Foreskin melanocyte (primary cell): ENCODE measurements at places on chromosomes 7 and 10.

GRCh38 chr7:158065340-158065739 is 522.3 kb downstream of the PTPRN2 start:
- DNase-seq, result no peak

- peak; percentile 49 for DNase-seq
Measured at GRCh38 chr7:134724606-134725005, 54.8 kb upstream of the CALD1 start.

GRCh38 chr10:131049016-131049415 is 262.5 kb downstream of the TCERG1L start:
- no peak for DNase-seq

- DNase-seq, result no peak
Measured at GRCh38 chr10:59265141-59265540, 88.7 kb downstream of the PHYHIPL start.

DNA sequence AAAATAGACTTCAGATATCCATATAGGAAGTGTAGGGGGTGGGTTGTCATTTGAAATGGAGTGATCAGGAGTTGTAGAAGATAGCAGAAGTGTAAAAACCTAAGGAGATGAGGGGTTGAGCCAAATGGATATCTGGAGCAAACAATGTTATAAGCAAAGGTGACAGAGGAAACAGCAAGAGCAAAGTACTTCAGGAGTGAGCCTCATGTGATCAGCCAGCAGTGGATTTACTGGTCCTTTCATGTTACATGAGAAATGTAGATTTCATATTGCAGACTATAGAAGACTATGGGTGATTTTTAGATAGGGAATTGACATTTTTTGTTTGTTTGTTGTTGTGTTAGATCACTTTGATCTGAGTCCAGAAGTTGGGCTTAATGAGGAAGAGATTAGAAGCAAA is 47.7 kb downstream of the GNAT3 start:
- no peak for DNase-seq

- DNase-seq, result peak; percentile 34
Measured at GRCh38 chr10:11225935-11226334, 208.3 kb downstream of the CELF2 start.

- no peak for DNase-seq
Measured at GRCh38 chr10:67670401-67670800, 25.6 kb downstream of the CTNNA3 start.

DNA sequence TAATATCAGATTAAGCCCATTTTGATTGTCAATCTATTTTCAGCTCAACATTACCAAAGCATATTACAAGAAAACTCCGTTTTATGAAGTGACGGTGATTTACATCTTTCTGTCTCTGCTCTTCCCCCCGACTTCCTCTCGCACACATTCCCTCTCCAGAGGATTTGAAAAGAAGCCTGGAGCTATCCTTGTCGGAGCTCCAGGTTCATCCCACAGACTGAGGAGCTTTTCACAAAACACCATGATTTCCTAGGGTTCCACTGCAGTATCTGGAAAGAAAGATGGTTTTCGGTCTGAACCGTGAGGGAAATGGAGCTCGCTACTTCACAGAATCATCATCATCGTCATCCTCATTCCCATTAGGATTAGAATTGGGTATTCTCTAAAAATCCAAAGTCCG is 655.5 kb upstream of the MGMT start:
- no peak for DNase-seq

- DNase-seq, result no peak
Measured at GRCh38 chr10:79266084-79266483, 81.2 kb upstream of the PPIF start.

- DNase-seq, result no peak
Measured at GRCh38 chr10:74786126-74786525, 40.3 kb upstream of the KAT6B start.

GRCh38 chr7:158541346-158542010 is 46.1 kb downstream of the PTPRN2 start:
- DNase-seq, result no peak

- DNase-seq, result no peak
Measured at GRCh38 chr10:26743091-26743490, 45.6 kb downstream of the PDSS1 start.

DNA sequence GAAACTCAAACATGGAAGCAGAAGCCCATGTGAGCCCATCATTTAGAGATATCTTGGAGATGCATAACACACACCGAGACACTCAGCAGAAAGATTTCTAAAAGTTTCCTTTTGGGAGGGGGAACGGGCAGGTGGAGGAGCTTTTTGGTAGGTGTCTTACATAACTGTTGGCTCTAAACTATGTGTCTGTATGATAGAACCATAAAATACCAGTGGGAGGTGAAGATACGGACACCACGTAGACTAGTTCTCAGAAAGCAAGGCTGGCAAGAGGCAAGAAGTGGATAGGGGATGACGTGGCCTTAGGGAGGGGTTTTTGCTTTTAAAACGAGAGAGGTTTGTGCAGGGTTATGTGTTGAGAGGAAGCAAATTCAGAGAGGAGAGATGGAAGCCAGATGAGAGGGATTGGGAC is 36.5 kb downstream of the IL15RA start:
- DNase-seq, result no peak

- DNase-seq, result peak; percentile 16
Measured at GRCh38 chr10:117860823-117861222, 185.9 kb downstream of the RAB11FIP2 start.

DNA sequence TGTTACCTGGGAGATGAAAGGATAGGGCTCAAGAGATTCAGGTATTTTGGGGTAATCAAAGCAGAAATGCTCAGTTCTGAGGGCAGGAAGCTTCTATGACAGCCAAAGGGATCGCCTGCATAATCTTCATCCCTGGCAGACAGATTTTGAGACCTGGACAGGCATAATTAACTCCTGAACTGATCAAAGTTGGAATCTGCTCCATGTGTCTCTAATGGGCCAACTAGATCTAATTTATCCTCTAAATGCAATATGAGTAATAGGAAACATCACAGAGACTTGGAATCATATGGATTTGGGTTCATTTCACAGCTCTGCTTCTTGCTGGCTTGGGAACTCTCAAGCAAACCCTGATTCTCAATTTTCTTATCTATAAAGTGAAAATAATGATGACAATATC is 41.2 kb upstream of the EPHB6 start:
- DNase-seq, result no peak

DNA sequence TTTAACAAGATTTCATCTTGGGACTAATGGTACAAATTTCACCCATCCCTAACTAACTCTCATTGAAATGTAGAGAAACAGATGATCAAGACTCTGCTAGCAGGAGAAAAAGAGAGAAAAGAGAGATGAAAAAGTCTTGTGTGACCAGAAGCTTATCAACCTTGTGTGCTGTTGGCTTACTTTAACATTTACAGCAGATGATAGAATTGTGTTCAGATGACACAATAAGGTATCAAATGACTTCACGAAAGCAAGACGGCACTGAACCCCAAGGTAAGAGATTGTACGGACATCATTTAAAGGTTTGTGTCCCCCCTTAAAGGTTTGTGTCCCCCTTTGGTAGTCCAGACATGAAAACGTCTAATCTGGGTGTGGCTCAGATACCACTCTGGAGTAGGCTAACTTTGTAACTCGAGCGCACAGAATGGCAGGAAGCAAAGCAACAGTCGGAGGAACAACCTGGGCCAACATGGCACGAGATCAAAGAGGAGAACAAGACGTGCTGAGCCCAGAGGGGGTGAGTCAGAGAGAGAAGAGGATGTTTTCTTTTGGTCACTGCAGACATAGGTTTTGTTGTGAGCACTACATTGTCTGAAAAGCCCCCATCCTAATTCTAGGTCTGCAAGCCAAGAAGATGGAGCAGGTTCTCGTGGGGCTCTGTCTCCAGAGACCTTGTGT is 10.4 kb upstream of the LMBR1 start:
- DNase-seq, result no peak

GRCh38 chr10:126041117-126041516 is 144.8 kb downstream of the FANK1 start:
- no peak for DNase-seq

- DNase-seq, result no peak
Measured at GRCh38 chr7:75971961-75972763, 22.2 kb downstream of the TMEM120A start.

GRCh38 chr10:42959833-42960232 is 117.0 kb upstream of the RET start:
- no peak for DNase-seq

DNA sequence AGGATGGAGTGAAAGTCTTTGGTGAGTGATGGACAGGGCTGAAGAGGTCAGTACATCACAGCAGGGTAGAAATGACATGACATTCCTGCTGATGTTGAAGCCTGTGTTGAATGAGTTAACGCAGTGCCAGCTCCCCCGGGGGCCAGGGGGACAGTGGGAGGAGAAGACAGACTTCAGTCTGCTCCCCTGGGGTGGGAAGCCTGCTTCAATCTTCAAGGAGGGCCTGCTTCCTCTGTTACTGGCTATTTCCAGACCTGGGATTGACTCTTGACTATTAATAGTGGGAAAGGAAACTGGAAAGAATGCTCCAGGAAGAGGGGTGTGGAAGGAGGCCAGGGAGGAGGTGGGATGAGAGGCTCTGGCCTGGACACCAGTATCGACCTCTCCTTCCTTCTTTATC is 27.2 kb downstream of the PODXL start:
- no peak for DNase-seq

DNA sequence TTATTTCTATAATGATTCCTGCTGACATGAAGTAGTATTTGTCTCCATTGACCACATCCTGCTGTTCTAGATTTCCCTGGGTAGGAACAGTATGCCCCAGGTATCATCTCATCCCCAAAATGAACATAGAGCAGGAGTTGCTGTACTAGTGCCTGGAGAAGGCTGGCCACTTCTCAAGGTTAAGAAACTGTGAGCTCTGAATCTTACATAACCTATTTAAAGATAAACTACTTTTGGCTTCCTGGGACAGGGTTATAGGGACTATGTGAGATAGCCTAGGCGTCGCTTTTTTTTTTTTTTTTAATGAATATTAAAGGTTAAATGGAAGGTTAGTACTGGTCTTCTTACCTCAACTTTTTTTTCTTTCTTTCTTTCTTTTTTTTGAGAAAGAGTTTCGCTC is 103.0 kb downstream of the LRRC4 start:
- DNase-seq, result no peak

DNA sequence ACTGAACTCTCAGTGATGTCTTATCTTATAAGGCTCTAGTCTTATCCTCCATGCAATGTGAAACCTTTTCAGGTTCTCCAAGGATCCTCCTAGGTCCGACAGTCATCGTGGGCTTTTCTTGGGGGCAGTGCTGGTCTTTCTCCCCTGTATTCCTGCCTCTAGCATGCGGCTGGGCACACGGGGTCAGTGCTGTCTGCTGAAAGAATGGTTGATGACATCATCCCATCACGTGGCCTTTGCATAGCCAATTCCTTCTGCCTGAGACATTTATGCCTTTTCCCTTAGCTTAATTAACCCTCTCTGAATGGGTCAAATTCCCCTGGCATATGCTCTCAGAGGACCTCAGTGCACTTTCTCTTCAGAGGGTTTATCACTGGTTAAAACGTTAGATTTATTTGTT is 27.0 kb upstream of the KCNK18 start:
- DNase-seq, result no peak

GRCh38 chr10:109914966-109915365 is 8.3 kb downstream of the XPNPEP1 start:
- no peak for DNase-seq

DNA sequence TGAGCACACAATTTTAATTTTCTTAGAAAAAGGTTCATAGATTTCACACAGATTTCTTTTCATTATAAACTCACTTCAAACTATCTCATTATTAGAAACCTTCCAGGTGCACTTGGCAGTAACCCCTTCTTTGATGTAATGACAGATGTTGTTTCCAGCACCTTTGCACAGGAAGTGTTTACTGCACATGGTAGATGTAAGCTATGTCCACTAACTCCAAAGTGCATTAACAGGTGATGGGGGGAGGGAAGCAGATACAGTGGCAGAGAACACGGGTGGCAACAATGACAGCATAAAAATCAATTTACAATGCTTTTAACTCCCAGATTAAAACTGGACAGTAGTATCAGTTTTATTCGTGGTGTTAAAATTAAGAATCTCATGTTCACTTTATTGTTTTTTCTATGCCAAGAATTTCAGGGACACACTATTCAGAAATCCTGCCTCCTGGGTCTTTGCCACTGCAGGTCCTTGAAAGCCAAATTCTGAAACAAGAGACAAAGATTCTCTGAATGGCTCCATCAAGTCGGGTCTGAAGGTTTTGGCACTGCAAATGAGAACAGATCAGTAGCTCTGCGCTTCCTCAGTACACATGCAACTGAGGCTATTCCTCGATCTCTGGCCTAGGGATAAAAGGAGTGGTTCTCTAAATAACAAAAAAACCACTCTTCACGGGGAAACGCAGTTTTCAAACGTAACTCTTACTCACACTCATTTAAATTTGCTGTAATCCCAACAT is 187.7 kb downstream of the JAZF1 start:
- DNase-seq, result no peak

DNA sequence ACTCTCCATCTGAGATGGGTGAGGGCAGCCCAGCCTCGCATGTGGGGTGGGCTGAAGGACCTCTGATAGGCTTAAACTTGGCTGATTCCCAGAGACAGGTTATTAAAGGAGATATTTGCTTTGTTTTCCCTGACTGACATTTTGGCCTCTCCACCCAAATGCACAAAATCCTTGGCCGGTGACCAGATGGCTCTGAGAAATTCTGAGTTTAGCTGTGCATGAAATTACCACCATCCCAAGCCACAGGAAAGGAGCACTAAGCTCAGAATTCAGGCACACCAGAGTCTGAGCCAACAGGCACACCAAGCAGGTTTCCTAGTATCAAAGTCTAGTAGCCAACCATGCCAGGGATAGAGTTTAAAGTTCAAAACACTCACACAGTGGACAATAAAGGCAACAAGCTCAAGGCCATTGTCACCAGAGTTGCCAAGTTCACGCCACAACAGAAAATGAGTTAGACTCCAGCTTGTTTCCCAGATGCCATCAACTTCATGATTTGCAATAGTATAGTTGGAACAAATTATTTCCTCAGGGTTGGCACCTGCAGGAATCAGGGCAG is 387.6 kb downstream of the KCNMA1 start:
- no peak for DNase-seq

DNA sequence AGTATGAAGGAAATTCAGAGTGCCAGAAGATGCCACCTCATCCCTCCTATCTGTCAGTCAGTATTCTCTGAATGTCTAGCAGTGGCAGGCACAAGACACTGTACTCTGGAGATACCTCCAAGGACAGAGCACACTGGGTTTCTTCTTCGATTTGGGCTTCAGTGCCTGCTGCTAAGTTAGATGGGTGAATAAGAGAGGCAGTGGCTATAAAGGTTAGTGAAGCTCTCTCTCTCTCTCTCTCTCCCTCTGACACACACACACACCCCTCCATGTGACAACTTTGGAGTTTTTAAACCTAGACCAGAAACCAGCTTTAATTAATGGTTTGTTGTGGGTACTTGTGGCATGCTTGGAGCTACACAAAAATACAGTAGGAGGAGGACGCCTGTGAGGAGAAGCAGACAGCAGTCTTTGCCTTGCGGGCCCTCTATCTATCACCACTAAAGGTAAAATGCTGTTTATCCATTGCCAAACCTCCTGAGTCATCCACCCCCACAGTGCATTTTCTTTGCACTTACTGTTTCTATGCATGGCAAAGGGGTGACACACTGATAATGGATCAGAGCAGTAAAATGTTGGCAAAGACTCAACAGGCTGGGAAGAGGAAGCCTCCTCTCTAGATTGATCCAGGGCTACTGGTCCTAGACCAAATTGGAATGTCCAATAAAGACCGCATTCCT is 102.5 kb downstream of the TRIL start:
- DNase-seq, result no peak

GRCh38 chr7:64551375-64552142 is 11.3 kb downstream of the ZNF680 start:
- no peak for DNase-seq
